Brain microvascular endothelial cell (primary cell): ENCODE measurements at places on chromosomes 11 and 22.

GRCh38 chr22:40487663-40488249 lies 117.4 kb downstream of the SGSM3 start:
- no peak for DNase-seq

DNA sequence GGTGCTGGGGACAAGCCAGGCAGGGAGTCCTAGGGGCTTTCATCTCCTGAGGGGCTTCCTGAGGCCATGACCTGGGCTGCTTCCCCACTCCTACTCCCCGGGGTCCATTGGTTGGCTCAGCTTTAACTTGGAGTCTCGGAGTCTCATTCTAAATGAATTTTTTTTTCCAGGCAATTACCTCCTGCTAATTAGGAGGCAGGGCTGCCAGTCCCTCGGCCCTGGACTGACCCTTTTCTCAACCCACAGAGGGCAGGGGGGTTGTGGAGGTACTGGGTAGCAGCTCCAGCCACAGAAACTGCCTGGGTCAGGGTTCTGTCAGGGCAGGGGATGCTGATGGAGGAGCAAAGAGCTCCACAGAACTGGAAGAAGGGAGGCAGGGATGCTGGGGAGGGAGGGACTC lies 11.9 kb downstream of the SYT7 start:
- no peak for DNase-seq

GRCh38 chr11:47589977-47590861 lies 3.7 kb downstream of the FAM180B start:
- no peak for DNase-seq

- no peak for DNase-seq
These were observed 125.0 kb downstream of the RAB38 start for GRCh38 chr11:88050247-88050646.

GRCh38 chr11:5124891-5125620 lies 13.1 kb downstream of the OR52A5 start:
- DNase-seq, result no peak
